ENCODE measurements at places on chromosomes 6 and 20.

DNA sequence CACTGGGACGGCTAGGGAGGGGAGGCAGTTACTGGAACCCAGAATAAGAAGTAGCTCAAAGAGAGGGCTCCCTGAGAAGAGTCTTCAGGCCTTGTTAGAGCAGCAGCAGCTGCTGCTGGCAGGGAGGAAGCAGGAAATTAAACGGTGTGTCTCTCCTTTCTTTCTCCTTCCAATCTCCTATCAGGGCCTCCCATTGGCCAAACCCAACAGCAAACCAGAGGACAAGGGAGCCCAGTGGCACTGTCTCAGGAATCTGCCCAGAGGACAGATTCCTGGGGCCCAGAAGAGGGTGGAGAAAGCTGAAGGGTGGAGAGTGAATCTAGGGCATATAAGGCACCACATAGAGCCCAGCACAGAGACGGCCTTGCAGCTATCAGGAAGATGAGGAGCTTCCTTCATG lies 10.2 kb downstream of the BTN3A1 start:
- DNase-seq = no peak

- DNase-seq = no peak
Observed at GRCh38 chr20:48075591-48076174, 290.4 kb upstream of the SULF2 start.

GRCh38 chr6:44161997-44162338 lies 3.3 kb downstream of the CAPN11 start:
- DNase-seq = no peak

DNA sequence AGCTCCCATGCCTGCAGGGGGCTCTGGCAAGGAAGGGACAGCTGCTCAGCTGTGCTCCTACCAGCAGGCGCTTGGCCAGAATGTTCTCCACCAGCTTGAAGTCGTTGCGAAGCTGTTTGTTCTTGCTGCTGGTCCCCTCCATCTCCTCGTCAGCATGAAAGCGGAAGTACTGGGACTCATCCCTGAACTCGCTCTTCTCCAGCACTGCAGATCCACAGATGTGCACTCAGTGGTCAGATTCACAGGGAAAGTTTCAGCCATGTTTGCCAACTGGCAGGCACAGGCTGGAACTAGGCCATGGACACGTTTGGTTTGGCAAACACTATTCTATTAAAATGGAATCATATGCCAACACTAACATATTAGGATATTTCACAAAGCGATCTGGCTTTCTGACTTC lies 167.9 kb downstream of the PREX1 start:
- DNase-seq = no peak

DNA sequence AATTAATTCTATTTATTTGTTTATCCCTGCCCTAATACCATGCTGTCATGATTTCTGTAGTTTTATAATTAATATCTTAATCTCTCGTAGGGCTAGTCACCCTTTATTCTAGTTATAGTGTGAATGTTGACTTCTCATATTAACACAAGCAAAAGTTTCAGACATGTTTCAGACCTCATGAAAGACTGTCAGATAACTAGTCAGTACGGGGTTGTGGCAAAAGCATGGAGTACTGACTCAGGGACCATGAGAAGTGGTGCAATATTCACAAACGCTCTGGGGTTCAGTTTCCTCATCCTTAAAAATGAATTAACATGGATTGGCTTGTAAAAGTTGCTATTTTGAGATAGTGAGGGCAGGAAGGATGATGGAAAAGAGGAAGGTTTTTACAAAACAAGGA lies 148.9 kb downstream of the TMEM200A start:
- no peak for DNase-seq

GRCh38 chr20:50704971-50705370 lies 13.6 kb upstream of the RIPOR3 start:
- no peak for DNase-seq

- no peak for DNase-seq
Observed at GRCh38 chr6:28751514-28751913, 172.3 kb downstream of the TRIM27 start.

DNA sequence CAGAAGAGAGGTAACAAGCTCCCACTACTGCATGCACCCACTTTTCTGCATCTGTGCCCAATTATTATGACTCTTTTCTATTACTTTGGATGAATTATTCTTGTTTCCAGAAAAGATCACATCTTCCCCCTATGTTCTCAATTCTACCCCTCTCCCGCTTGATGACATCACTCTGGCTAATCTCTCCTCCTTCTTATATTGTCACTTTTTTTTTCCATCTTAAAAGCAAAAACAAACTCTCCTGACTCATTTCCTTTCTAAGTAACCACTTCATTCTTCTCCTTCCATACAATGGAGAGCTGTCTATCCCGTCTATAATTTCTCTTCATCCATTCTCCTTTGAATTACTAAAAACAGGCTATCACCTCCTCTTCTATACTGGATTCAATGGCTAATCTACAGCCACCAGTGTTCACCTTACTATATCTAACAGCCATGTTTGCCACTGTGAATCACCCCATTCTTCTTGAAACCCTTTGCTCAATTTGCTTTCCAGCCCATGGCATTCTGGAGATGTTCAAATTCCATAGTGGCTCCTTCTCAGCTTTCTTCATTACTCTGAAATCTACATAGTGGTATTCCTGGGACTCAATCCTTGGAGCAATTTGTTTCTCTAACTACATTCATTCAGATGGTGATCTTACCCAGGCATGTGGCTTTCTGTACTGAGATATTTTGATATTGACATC lies 378.4 kb downstream of the ARHGAP18 start:
- DNase-seq = no peak

- no peak for DNase-seq
Observed at GRCh38 chr20:62122654-62123449, 577 bp downstream of the LSM14B start.

DNA sequence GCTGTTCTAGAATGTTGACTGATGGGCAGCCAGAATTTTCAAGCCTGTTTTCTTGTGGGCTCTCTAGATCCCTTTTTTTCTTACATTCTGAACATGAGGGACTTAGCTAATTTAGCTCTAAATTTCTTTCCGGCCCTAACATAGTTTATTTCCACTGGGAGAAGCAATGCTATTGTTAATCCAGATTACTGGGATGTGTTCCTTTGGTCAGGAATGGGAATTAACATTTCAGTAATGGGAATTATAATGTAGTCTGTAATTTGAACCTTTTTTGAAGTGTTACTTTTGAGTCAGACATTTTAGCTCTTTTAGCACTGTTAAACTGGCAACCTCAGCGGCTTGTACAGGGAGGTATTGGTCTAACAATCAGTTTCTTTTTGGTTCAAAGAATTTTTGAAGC lies 7.5 kb downstream of the ZFAND3 start:
- DNase-seq = no peak

DNA sequence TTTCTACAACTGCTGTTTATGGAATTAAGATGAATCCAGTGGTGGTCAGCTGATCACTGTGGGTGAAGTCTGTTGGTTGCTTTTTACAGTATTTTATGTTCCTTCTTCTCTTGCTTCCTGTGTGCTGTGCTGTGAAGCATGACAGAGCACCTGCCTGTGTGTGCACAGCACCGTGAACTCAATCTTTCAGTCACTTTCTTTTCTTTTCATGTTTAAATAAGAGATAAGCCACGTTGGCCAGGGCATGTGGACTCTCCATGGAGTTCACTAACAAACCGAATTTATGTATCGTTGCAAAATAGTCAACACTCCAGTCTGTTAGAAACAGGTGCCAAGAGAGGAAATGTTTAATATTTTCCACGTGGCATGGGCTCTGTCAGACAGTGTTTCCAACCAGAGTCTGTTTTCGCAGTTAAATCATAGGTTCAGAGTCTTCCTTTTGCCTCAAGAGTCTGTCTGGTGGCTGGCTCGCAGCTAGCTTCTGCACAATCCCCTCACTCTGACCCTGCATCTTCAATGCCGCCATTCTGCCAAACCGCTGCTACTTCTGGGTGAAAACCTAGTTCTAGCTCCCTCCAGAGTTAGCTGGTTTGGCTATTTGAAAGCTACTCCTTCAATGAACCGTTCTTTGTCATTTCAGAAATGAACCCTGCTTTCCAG lies 73.2 kb downstream of the QRSL1 start:
- no peak for DNase-seq

DNA sequence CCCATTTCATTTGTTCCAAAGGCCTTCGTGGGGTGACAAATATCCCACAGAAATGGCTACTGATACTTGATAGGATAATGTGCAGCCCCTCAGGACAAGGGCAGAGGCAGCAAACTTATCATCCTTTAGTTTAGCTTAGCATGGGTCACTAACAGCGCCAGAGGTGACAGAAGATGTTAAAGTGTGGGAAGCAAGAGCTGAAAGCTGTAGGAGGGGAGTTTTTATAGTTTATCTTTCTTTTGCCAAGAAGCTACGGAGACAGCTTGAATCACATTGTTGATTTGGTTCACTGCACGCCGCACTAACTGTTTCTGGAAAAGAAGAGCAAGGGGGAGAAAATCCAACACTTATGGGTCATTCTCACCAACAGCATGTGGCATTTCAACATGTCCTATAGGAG lies 773.9 kb upstream of the MMS22L start:
- DNase-seq = no peak

GRCh38 chr20:36390719-36391415 lies 84.7 kb downstream of the DLGAP4 start:
- DNase-seq = no peak

- DNase-seq = no peak
Observed at GRCh38 chr6:162468326-162468725, 259.2 kb downstream of the PRKN start.

DNA sequence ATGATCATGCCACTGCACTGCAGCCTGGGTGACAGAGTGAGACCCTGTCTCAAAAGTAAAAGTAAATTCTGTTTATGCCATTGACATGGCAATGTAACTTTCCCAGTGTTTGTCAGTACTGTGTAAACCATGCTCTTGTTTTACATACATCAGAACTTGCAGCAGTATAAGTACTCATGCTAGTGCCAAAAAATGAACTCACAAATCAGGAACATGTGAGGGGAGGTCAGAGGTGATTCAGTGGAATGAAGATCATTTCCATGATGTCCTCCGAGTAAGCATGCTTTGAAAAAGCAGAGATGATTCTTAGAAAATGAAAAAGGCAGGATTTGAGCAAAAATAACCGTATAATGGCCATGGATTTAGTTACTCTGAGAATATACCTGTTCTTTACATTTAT lies 81.9 kb downstream of the ANKS1A start:
- DNase-seq = no peak

- peak; percentile 92 for DNase-seq
Observed at GRCh38 chr6:158040051-158040803, 58.6 kb downstream of the SYNJ2 start.

GRCh38 chr6:35669451-35670045 lies 19.2 kb downstream of the FKBP5 start:
- no peak for DNase-seq

GRCh38 chr6:45718131-45718530 lies 297.5 kb downstream of the CLIC5 start:
- no peak for DNase-seq

- DNase-seq = no peak
Observed at GRCh38 chr6:84317463-84317862, 90.0 kb upstream of the CEP162 start.

DNA sequence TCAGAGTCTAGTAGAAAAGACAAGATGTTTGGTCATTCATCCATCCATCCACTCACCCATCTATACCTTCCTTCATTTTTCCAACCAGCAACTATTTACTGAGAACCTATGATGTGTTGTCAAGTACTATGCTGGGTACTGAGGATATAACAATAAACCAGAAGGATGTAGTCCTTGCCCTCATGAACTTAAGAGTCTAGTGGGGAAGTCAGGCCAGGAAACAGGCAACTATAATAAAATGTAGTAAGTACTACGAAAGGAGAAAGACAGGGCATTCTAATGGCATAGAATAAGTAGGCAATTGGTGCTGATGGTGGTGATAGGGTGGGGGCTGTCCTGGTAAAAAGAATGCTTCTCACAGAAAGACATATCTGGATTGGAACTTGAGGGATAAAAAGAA lies 245.7 kb downstream of the BTBD9 start:
- no peak for DNase-seq

DNA sequence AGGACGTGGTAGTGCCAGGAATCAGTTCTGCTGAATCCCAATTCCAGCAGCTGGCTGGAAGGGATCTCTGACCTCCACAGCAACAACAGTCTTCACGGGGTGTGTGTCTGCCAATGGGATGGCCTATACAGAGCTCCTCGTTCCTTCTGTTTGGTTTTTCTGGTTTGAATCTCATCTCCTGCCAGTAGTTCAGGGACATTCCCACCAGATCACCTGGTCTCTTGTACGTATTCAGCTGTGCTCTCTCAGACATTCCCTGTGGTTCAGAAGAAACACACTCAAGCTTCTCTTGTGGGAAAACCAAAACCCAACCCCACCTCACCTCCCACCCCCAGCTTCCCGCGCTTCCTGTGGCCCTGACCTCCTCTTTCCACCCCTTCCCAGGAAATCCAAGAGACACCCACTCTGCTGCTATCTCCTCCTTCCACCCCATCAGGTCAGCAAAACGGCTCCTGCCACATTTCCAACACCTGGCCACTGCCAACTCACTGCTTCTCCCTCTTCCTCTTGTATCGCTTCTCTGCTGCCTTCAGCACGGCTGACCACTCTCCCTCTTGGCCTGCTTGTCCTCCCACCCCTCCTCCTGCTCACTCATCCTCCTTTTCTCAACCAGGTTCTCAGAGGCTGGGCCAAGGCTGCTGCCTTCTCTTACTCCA lies 63.3 kb upstream of the PTGIS start:
- DNase-seq = no peak

DNA sequence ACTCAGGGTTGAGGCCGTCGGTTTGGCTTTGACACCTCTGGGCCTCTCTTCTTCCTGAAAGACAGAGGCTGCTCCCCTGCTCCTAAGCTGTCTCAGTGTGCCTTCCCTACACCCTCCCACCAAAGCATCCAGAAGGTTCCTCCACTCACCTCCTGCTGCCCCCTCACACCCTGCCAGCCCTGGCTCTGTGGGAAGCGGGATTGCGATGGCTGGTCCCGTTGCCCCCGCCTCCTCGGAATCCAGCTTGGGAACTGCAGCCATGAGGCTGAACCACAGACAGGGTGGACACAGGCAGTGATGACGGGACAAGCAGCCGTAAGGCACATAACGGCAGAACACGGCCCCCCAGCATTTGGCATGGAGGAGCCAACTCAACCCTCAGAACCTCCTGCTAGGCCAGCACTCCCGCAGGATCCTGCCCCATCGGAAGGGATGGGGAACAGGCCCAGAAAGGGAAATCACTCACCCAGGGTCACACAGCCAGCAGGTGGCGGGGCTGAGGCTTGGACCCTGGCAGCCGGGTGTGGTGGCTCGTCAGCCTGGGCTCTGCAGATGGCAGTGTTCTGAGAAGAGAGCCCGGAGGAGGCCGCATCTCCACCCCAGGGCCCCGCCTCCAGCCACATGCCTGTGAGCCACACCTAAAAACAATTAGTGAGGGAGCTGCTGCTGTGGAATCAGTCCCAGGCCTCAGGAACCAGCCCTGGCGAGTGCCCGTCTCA lies 139.6 kb downstream of the PHACTR3 start:
- peak; percentile 56 for DNase-seq
